RCC 7860 (cell line): ENCODE measurements at places on chromosomes 6 and 20.

- no peak for DNase-seq
Observed at GRCh38 chr6:55281215-55281614, 46.1 kb upstream of the GFRAL start.

GRCh38 chr6:14440940-14441781 is 323.6 kb downstream of the CD83 start:
- no peak for DNase-seq

DNA sequence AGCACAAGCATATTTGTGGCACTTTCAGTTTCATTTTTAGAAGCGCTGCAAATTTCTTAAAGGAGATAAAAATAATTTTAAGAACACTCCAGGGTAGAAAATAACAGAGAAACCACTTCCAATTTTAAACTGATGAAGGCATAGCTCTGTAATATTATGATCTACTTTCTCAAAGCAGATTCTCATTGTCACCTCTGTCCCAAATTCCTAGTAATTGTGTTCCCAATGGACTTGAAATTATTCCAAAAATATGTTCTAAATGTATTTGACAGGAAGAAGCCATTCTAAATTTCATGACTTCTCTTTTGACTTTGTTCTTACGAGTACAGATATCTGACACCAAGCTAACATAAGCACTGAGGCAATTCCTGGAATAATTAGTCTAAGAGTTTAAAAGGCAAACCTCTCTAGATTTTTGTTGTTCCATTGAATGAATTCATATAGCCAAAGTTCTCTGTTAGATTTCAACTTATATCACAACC is 140.2 kb upstream of the CARMIL1 start:
- no peak for DNase-seq

DNA sequence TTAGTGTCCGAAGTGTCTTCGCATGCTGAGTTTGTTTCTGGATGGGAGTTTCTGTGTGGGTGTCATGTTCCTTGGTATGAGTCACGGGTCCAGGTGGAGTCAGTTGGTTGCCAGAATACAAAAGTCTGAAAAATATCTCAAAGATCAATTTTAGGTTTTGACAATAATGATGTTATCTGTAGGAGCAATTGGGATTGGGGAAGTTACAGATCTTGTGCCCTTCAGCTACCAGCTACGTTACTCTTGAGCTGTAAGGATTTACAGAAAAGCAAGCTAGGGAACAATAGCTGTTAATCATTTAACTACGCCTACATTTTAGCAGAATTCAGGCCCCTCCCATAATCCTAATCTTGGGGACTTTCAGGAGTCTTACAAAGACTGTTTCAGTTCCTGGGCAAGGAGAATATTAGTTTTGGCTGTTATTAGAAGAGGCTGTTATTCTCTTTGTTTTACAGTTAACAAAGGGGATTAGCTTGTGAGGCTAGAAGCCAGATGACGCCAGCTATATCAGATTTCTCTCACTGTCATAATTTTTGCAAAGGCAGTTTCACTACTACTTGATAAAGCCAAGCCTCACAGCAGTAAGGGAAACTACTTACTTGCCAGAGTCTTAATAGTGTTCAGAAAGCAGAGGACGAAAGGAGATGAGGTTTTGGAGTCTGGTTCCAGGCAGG is 15.4 kb upstream of the SLC22A16 start:
- no peak for DNase-seq

DNA sequence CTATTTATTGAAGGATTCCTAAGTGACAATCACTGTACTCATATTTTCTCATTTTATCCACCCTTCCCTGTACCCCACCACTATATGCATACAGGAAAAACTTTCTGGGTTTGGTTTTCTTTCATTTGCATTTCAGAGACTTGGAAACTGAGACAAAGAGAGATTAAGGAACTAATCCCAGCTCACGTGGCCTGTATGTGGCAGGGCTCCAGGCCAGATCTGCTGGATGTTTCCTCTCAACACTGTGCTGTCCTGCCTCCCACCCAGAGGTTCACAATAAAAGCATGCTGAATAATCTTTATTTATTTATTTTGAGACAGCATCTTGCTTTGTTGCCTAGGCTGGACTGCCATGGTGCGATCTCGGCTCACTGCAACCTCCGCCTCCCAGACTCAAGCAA is 50.2 kb downstream of the CEP162 start:
- no peak for DNase-seq

DNA sequence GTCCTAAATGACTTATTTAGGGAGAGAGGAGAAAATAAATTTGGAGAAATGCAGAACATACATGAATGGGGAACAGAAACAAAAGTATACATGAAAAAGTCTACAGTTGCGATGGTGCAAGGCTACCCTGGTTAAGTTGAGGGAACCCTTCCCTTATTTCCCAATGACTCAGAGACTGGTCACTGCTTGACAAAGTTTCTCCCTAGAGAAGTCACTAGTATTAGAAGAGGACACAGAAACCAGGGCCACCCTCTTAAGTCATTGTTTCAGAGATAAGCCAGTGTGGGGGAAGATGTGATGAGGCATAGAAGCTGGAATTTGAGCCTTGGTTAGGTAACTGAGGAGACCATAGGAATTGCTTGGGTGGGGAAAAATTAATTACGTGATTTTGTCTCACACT is 24.4 kb upstream of the EDN1 start:
- peak; percentile 92 for DNase-seq

DNA sequence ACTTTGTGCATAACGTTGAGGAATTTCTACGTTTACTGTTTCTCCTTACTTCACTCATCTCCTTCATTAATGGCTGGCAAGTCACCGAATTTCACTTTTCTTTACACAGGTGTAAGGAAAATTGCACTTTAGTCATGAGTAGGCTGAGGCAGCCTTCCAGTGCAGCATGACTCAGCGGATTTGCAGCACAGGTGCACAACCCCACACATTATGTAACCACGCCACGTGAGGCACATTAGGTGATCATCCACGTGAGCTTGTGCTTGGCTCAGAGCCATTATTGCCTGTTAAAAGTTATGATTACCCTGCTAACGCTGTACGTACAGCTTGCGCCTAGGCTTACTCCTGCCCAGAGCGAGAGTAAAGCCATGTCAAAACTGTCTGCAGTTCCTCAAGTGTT is 158.8 kb downstream of the NKAIN2 start:
- no peak for DNase-seq

- no peak for DNase-seq
Observed at GRCh38 chr6:67653561-67653960, 981.5 kb upstream of the ADGRB3 start.

DNA sequence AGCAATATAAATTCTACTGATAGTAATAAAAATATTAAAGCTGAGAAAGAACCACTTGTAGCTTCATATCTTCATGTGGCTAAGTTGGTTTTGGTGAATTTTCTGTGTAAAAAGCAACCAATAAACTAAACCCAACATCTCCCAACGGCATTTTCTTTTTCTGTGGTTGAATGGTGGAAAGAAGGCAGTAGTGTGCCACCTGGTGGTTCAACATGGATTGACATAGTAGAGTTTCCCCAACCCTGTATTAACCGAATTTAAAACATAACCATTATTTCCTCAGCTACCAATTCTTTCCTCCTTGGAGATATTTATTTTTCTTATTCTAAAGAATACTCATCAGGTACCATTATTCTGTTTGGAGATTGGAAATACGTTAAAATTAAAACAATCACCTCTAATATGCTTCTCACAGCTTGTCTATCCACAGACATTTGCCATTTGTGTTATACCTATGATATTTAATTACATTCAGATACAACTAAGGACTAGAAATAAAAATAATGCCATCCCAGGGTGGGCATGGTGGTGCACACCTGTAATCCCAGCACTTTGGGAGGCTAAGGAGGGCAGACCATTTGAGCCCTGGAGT is 117.1 kb upstream of the EEF1E1 start:
- peak; percentile 35 for DNase-seq

DNA sequence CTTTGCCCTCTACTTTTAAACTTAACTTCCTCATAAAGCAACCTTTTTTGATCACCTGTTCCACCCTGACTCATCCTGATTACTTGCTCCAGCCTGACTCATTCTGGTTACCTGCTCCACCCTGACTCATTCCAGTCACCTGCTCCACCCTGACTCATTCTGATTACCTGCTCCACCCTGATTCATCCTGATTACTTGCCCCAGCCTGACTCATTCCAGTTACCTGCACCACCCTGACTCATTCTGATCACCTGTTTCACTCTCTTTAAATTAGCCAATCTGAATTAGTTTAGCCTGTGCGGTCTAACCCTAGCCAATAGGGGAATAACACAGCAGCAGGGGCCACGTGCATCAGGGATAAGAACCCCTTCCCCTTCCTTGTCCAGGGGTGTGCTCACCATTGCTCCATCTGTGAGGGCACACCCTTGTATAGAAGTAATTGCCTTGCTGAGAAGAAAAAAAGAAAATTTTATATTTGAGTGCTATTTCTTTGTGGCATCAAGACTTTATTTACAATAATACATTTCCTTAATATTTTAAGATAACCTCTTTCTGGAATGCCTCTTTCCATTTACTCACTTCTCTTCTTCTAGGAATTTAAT is 17.9 kb downstream of the HLA-G start:
- peak; percentile 10 for DNase-seq

DNA sequence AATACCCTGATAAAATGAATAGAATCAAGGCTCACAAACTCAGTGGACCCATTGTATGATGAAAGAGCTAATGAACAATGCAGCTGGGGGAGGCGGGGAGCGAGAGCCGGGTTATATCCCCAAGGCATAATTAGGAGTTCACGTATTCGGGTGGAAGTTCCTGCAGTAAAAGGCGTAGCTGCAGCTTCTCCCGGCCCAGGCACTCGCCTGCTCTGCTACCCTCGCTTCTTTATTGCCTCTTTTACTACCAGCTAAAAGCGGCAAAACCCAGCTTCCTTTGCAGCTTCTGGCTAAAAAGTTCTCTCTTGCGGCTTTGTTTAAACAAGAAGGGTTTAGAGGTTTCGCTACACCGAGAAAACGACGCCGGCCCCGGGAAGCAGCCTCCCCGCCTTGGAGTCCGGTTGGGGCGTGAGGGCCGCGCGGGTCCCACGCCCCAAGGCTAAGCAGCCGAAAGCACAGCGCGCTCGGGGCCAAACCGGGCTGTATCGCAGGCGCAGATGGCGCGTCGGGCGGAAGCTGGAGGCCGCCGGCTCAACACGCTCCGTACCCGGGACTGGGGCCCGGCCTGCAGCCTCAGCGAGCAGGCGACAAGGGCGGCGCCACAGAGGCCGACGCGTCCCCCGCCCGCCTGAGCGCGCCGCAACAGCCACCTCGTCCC is 1.6 kb downstream of the ZBTB2 start:
- peak; percentile 35 for DNase-seq

DNA sequence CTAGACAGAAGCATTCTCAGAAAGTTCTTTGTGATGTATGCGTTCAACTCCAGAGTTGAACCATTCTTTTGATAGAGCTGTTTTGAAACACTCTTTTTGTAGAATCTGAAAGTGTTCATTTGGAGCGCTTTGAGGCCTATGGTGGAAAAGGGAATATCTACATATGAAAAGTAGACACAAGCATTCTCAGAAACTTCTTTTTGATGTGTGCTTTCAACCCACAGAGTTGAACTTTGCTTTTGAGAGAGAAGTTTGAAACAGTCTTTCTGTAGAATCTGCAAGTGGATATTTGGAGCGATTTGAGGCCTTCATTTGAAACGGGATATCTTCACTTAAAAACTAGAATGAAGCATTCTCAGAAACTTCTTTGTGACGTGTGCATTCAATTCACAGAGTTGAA is 582.6 kb upstream of the ZNF337 start:
- no peak for DNase-seq

DNA sequence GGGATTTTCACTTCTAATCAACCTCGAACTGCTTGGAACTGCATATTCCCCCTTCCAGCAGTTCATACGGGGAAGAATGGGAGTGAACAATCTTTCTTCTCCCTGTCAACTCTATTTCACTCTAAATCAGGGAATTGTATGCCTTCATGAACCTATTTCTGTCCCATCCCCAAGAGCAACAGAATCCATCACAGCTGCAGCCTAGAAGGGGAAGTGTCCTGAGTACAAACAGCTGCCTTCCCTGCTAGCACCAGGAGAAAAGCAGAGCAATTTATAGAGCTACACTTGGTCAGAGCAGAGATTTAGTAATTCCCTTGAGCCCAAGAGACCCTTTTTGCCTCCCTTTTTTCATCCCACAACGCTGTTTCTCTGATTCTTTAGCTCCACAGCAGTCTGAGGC is 208.4 kb downstream of the ADGRG6 start:
- no peak for DNase-seq

DNA sequence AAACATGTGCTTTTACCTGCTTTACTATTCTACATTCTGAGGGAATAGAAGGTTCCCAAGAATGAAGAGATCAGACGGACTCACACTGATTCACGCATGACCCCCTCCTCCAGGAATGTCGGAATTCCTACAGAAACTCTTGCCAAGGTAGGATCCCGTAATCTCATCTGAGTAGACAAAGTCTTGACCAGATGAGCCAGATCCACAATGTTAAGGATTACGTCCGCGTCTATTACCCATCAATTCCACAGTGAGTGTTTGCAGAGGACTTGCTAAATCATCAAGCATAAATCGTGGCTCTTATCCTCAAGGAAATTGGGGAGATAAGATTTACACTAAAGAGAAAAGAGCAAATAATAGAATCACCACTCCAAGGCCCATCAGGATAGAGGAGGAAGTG is 245.9 kb upstream of the FOXQ1 start:
- DNase-seq: no peak

GRCh38 chr6:149483334-149483725 is 1.5 kb downstream of the ZC3H12D start:
- DNase-seq: no peak

DNA sequence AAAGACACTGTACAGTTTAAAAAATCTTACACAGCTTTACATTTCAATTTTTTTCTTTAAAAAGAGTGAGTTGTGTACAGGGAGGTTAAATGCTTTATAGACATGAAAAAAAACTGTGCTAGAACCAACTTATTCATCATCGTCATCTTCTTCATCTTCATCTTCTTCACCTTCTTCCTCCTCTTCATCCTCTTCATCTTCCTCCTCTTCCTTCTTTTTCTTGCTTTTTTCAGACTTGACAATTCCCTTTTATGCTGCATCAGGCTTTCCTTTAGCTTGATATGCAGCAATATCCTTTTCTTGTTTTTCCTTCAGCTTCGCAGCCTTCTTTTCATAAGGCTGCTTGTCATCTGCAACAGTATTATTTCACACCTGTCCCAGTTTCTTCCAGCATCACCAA is 34.3 kb upstream of the TMEM30A start:
- no peak for DNase-seq

DNA sequence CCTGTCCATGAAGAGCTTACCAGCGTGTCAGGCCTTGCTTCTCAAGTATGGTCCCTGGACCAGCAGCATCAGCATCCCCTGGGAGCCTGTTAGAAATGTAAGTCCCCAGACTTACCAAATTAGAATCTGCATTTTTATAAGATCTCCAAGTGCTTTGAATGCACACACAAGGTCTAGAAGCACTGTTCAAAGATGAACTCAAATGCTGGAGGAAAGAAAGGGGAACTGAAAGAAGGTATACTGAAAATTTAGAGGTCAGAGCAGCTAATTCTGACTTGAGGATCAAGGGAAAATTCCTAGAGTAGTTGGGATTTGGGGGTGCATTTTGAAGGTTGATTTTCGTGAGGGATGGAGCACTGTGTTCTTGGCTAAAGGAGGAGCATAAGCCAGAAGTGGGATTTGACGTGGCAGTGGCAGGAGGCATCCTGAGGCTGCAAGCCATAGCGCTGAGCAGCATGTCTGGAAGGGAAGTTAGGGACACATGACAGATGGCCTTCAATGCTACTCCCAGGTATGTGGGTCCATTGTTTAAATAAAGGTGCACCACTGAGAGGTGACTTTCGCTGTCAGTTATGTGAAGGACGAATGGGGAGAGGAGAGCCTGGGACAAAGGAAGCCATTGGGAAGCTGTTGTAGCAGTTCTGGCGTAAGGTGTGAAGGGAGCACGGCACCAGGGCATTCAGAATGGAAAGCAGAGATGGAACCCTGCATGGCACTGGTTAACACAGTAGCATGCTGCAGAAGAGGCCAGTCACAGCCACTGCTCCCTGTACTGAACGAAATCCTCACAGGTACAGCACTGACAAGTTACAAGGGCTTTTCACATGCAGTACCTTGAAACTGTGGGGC is 36.2 kb downstream of the ARMC2 start:
- DNase-seq: no peak
